Activated gamma-delta T cell treated with Interleukin-2 at 50 U/mL for 16 hours (primary cell): ENCODE measurements at places on chromosomes 4 and X.

- no peak for DNase-seq
These were observed 19.3 kb downstream of the SEC24D start for GRCh38 chr4:118816538-118817177.

DNA sequence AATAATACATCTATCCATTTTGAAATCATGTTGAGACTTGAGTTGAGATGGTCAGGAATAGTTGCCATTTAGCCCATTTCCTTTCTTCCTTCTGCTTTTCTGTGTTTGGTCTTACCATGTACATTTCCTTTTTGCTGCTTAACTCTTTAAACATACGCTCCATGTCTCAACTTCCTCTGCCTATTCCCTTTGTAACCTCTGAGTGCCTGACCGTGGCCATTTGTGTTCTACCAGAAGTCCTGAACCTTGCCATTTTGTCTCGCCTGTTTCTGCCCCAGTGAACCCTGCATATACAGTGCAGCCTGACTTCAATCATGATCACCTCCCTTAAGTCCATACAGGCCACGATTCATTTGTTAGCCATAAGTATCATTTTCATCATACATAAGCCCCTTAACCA, 169.0 kb downstream of the RAPGEF2 start:
- no peak for DNase-seq

- no peak for DNase-seq
These were observed 1.6 kb downstream of the SH3RF1 start for GRCh38 chr4:169268951-169269760.

GRCh38 chr4:7270121-7270520, 77.8 kb downstream of the SORCS2 start:
- no peak for DNase-seq

DNA sequence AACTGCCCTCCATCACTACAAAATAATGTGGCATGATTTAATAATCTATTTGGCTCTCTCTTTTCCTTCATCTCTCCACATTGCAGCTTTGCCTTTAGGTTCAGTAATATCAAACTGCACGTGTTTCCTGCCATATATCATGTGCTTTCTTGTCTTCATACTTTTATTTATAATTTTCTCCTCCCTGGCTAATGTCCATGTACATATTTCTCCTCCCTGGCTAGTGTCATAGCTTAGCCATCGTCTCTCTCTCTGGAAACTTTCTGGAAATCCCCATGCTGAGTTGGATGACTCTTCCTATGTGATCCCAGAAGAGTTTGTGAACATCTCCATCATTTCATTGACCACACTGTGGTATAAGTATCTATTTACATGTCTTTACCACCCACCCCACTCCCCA, 21.3 kb upstream of the PDGFC start:
- DNase-seq: no peak

GRCh38 chr4:67674098-67674497, 26.9 kb downstream of the UBA6 start:
- DNase-seq: no peak

DNA sequence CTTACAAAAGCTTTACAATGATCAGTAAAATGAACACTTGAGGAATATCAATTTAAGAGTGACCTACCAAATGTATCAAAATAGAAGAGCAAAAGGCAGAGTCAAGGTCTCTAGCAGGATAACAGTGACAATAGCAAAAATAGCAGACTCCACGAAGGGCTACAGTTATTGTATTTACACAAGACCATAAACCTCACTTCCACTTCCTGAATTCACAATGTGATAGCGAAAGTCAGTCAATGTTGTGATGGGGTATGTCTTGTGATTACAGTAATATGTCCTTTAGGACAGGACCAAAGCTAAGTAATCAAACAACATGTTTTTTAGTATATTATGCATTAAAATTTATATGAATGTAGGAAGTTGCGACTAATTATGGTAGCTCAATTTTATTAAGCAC, 139.6 kb downstream of the IQCM start:
- no peak for DNase-seq

- no peak for DNase-seq
These were observed 9.8 kb downstream of the SPP1 start for GRCh38 chr4:87985097-87985886.

DNA sequence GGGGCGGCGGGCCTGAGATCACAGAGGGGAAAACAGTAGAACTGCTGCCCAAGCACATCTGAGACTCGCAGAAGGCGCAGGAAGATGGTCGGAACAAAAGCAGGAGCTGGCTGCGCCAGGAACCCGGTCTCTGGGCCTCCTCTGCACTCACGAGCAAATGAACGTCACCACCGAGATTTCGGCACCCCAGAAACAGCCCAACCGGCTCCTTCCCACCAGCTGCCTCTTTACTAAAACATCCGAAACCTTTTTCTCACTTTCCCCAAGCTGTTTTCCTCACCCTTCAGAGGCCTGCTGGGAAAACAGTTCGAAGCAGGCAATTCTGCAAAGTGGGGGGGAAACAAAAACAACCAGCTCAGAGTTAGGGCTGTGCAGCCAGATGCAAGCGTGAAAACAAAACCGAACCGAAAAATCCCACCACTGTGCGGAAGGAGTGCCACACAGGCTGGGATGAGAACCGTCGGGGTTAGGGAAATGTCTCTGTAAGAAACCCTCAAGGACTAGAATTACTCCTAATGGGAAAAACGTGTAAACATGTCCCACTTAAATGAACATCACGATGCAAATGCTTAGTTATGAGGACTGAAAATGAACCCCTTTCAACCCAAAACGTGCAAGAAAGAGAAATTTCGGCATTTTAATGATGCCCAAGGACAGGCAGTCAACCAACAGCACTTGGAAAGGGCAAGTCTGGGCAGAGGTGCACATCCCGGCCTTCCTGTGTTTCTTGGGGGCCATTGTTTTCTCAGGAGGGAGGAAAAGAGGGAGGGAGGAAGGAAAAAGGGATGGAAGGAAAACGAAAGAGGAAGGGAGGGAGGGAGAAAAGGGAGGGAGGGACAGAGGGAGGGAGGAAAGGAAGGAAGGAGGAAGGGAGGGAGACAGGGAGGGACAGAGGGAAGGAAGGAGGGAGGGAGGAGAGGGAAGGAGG, 15.8 kb downstream of the DHRSX start:
- DNase-seq: no peak

DNA sequence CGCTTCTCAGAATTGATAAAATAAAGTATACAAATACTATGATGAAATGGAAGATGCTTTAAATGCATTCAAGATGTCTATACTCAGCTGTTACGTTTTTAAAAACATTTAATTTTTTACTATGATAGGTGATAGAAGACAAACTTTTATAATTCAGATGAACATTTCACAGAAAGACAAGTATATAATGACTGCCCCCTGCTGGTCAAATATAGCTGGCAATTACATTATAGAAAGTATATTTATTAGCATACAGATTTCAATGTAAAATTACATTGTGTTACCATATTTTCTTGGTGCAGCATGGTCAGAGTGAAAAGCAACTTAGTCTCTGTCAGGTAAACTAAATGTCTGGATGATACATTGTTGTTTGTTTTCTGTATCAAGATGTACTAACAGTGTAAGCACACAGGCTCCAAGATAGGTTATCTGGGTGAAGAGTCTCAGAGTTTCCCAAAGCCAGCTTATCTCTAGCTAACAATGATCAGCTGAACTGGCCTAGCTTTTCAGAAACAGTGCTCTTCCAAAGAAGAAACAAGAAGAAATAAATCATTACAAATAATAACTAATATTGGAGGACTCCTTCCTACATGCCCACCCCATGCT, 54.1 kb downstream of the SRPX start:
- DNase-seq: no peak

- no peak for DNase-seq
These were observed 60.4 kb downstream of the CLCN4 start for GRCh38 chrX:10217198-10217597.
